Osteocyte (in vitro differentiated cells): ENCODE measurements at places on chromosomes 12 and 14. TPM values are rescaled to one million over a fixed set of nuclear protein-coding genes. Genes with fewer than 3 reads are reported as not detected.

IL22 gene
- not detected in 2 replicates for total RNA-seq

DNA sequence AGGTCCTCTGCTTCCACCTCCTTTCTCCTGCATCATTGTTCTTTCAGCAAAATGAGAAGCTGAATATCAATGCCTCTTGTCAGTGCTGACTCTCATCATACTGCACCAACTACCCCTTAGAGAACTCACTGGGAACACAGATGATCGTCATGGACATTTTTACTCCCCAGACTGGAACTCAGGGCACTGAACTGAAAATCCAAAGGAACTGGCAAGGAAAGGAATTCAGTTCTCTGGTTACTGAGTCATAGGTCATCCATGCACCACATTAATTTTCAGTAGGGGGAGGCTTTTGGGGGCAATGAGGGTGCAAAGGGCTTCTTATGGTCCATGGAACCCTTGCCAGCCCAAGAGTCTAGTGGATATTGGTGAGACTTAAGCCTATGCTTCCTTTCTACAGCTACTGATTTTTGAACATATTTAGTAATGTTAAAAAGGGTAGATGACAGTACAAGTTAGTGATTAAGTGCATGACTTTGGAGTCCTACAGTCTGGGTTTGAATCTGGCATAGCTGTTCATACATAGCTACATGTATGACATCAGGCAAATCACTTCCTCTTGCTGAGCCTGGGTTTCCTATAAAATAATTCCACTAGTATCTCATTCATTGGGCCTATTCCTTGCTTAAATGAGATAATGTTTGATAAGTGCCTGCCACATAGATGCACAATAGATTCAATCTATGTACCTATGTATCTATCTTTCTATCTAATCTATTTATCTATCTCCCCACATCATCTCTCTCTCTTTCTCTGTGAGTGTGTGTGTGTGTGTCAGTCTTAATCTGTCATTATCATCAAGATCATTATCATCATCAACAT is 29.2 kb downstream of the BBS10 start:
- no peaks in the 10 kb centered on the region for H3K27me3 ChIP-seq
- H3K27ac ChIP-seq, result no peak overlapping the region
- H3K4me3 ChIP-seq, result peak overlapping the region; percentile 60
- no peak for DNase-seq
- peaks cover 12% of the 10 kb centered on the region for H3K4me1 ChIP-seq

DNA sequence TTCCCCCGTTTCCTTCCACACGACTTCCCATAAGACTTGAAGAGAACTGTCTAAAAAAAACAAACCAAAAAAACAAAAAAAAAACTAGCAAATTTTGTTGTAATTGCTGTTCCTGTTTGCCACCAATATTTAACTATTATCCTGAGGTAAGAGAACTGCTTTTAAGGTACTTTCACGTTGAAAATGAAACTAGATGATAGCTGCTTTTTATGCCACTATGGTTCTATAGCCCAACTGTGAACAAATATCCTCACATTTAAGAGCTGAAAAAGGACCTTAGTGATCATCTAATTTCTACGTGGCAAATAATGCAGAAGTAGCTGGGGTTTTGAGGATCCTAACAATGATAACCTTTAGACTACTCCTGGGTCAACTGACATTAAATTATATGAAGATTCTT is 98.6 kb downstream of the TAOK3 start:
- no peaks in the 10 kb centered on the region for H3K27me3 ChIP-seq
- H3K27ac ChIP-seq, result no peak overlapping the region
- H3K4me1 ChIP-seq, result peaks cover 9% of the 10 kb centered on the region

DHRS2 gene
- total RNA-seq, result not detected in 2 replicates

GRCh38 chr12:107845226-107845979 is 70.9 kb downstream of the ASCL4 start:
- peaks cover 7% of the 10 kb centered on the region for H3K4me1 ChIP-seq
- H3K27me3 ChIP-seq, result peaks cover 35% of the 10 kb centered on the region
- DNase-seq, result no peak

DNA sequence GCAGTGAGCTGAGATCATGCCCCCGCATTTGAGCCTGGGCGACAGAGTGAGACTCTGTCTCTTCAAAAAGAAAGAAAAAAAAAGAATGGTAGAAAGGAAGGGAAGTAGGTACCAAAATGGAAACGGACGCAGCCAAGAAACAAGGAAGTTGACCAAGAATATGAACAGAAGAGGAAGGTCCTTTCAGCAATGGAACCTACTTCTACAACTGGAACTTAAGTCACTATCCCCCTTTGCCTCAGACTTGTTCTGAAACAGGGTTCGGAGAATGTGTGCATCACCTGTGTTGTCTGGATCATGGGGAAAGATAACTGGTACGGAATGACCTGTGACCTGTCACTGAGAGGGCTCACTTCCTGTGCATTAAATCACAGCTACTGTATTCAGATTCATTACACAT is 43.9 kb upstream of the RNASE1 start:
- H3K36me3 ChIP-seq, result no peaks in the 10 kb centered on the region
- DNase-seq, result no peak
- H3K4me3 ChIP-seq, result no peak overlapping the region
- peaks cover 13% of the 10 kb centered on the region for H3K27me3 ChIP-seq

NRXN3 gene
- total RNA-seq, result 26.4 and 26.5 TPM in 2 replicates
